CD4-positive, alpha-beta T cell treated with Interleukin-2 at 100 ng/mL for 4 hours (primary cell): ENCODE measurements at places on chromosomes 5 and 9.

DNA sequence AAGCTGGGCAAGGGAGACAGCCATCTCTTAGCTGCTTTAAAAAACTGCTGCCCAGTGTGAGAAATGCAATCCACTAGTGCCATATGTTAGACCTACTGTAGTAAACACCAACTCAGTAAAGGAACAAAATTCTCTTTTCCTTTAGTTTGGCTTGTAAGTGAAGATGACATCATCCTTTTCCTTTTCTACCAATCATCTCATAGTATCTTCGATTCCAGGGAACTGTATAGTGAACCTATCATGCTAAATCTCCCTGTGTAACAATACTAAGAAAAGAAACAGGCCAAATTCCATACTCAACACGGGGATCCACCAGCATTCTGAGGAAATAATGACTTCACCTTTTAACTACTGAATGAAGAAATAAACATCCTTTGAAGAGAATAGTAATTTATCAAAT lies 100.1 kb downstream of the RAPGEF6 start:
- DNase-seq, result no peak

GRCh38 chr9:21779397-21779796 lies 23.0 kb upstream of the MTAP start:
- no peak for DNase-seq

DNA sequence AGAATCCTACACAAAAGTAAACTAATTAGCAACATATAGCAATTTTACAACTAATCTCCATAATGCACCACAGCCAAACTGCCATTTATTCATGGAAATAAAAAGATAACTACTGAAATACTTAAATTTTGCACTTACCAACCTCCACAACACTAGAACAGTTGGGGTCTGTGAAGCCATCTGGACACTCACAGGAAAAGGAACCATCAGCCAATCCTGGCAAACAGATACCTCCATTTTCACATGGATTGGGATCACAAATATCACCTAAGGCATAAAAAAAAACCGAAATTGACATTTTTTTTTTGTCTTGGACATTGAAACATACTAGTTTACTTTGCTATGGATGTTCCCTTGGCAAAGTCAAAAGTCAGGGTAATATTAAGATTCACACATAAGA lies 130.7 kb downstream of the EDIL3 start:
- DNase-seq, result no peak

DNA sequence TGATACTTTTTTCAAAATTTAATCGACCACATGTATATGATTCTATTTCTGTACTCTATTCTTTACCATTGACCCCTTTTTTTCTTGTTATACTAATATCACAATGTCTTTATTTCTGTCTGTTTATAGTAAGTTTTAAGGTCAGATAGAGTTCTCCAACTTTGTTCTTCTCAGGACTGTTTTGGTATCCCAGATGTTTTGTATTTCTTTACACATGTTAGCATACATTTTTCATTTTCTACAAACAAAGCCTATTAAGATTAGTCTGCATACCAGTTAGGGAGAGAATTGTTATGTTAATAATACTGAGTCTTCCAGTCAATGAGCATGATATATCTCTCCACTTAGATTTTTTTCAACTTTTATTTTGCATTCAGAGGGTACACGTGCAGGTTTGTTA lies 8.2 kb upstream of the CAMK4 start:
- DNase-seq, result no peak

- no peak for DNase-seq
These were observed 12.1 kb upstream of the BTNL3 start for GRCh38 chr5:180976518-180976917.

DNA sequence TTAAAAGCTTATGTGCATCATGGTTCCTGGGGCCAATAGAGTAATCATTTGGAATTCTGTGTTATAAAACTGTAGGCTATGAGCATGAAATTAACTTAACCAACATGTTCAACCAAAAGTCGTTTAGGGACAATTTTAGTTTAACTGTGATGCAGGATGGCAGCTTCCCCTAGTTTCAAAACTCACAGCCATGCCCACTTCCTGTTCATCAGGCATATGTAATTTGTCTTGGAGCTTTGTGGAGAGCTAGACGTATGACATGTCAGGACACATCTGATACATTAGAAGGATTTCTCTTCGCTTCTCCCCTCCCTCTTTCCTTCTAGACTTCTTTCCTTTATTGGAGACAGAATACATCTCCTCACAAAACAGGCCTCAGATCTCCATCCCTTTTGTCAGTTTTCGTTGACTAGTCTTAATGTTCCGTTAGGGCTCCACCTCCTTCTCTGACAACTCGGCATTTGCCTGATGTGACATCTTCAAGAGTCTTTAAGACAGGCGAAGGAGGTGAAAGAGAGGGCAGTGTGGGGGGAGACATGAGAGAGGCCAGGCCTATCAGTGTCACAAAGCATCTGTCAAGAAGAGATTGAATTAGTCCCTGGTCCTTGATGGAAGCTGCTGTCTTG lies 176.0 kb downstream of the MSX2 start:
- DNase-seq, result no peak

GRCh38 chr5:133944263-133945185 lies 23.9 kb downstream of the C5orf15 start:
- DNase-seq, result peak; percentile 29

- no peak for DNase-seq
These were observed 26.1 kb downstream of the MAP1B start for GRCh38 chr5:72133212-72133990.

DNA sequence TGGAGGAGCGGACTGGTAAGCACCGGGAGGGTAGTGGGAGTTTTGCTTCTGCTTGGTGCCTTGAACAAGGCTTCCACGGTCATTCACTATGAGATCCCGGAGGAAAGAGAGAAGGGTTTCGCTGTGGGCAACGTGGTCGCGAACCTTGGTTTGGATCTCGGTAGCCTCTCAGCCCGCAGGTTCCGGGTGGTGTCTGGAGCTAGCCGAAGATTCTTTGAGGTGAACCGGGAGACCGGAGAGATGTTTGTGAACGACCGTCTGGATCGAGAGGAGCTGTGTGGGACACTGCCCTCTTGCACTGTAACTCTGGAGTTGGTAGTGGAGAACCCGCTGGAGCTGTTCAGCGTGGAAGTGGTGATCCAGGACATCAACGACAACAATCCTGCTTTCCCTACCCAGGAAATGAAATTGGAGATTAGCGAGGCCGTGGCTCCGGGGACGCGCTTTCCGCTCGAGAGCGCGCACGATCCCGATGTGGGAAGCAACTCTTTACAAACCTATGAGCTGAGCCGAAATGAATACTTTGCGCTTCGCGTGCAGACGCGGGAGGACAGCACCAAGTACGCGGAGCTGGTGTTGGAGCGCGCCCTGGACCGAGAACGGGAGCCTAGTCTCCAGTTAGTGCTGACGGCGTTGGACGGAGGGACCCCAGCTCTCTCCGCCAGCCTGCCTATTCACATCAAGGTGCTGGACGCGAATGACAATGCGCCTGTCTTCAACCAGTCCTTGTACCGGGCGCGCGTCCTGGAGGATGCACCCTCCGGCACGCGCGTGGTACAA lies 556 bp downstream of the PCDHGC3 start:
- DNase-seq, result no peak

GRCh38 chr5:59198365-59198764 lies 615.5 kb downstream of the RAB3C start:
- DNase-seq, result no peak

DNA sequence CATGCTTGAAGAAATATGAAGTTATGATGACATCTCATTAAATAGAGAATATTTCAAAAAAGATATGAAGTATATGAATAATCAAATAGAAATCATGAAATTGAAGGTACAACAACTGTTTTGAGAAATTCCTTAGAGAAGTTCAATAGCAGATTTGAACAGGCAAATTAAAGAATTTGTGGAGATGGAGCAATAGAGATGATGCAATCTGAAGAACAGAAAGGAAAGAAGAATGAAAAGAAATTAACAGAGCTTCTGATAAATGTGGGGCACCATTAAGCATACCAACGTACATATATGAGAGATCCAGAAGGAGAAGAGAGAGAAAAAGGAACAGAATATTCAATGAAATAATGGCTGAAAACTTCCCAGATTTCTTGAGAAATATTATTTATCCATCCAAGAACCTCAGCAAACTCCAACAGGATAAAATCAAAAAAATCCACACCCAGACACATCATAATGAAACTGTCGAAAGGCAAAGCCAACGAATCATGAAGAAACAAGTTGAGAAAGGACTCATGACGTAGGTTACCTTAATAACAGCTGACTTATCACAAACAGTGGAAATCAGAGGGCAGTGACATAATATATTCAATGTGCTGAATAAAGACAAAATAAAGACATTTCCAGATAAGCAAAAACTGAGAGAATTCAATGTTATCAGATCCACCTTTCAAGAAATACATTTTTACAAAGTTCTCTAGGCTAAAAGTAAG lies 297.2 kb upstream of the TARS1 start:
- no peak for DNase-seq

GRCh38 chr5:7930011-7930410 lies 61.1 kb downstream of the MTRR start:
- no peak for DNase-seq

GRCh38 chr9:22008384-22008716 lies 755 bp downstream of the CDKN2B start:
- DNase-seq, result no peak

- DNase-seq, result no peak
These were observed 13.2 kb upstream of the IL12B start for GRCh38 chr5:159343295-159344094.

DNA sequence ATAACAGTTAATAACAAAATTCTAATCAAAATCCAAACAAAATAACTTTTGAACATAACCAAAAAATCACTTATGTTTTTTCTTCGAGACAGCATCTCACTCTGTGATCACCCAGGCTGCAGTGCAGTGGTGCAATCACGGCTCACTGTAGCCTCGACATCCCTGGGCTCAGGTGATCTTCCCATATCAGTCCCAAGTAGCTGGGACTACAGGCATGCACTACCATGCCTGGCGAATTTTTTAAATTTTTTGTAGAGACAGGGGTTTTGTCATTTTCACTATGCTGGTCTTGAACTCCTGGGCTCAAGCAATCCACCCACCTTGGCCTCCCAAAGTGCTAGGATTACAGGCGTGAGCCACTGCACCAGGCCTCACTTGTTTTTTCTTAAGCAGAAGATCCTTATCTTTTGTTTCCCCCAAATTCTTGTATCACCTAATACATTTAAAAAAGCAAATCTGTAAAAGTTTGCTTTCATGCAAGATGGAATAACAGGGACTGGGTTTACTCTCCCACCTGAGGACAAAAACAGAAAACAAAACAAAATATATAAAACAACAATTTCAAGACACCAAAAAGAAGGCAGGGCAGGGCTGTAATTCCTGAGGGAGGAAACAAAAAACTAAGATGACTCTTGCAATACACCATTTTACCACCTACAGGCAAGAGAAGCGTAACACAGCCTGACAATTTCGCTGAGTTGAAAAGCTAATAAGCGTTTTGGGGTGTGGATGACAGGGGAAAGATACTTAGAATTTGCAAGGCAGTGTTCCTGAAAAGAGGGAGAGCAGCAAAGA lies 71.4 kb downstream of the RAPGEF6 start:
- no peak for DNase-seq

DNA sequence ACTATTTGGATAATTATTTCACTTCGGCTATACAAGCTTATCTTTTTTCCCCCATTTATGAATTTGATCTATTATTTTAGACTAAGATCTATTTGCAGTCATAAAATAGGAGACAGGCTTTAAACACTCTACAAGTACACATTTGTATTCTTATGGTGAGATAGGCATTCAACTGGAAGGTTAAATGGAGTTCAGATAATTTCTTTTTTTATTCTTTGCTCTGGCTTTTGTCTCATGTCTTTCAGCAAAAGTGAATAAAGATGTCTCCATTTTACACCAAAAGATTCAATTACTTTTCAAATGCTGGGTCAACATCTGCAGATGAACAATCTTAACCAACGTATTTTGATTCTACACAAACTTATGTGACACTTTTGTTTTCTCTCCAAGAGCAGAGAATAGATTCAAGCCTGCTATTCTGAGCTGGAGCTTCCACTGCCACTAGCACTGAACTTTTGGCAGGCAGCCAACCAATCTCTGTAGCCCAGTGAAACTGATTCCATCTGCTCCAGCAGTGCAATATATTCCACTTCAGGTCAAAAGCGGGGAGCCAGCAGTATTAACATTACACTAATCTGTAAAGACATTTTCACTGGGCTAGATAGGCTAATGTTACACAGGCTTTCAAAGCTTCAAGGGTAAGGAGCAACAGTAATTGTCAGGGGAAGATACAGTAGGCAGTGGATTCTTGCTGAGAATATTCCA lies 452.0 kb upstream of the ZNF608 start:
- no peak for DNase-seq

GRCh38 chr5:16886366-16886736 lies 49.7 kb downstream of the MYO10 start:
- DNase-seq, result no peak

GRCh38 chr5:143476601-143477211 lies 73.2 kb upstream of the NR3C1 start:
- no peak for DNase-seq

DNA sequence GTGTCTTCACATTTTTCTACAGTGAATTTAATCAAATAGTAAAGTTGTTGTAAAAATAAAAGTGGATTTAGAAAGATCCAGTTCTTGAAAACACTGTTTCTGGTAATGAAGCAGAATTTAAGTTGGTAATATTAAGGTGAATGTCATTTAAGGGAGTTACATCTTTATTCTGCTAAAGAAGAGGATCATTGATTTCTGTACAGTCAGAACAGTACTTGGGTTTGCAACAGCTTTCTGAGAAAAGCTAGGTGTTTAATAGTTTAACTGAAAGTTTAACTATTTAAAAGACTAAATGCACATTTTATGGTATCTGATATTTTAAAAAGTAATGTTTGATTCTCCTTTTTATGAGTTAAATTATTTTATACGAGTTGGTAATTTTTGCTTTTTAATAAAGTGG lies 60.4 kb downstream of the MTAP start:
- no peak for DNase-seq

- DNase-seq, result no peak
These were observed 6.1 kb downstream of the SCAI start for GRCh38 chr9:125137200-125137599.

GRCh38 chr5:74056107-74056788 lies 430.3 kb downstream of the ARHGEF28 start:
- DNase-seq, result no peak

- DNase-seq, result no peak
These were observed 119.6 kb downstream of the SEMA6A start for GRCh38 chr5:116455061-116455460.

DNA sequence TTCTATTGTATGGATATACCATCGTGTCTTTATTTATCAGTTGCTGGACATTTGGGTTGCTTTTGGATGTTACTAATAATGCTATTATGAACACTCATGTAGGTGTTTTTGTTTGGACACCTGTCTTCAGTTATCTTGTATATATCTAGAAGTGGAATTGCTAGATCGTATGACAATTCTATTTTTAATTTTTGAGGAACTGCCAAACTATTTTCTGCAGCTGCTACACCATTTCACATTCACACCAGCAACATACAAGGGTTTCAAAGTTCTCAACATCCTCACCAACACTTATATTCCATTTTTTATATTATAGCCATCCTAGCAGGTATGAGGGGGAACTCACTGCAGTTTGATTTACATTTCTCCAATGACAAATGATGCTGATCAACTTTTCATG lies 324.6 kb downstream of the CAAP1 start:
- DNase-seq, result no peak

- DNase-seq, result no peak
These were observed 294.2 kb upstream of the PTGER4 start for GRCh38 chr5:40385544-40385943.

- no peak for DNase-seq
These were observed 36.5 kb downstream of the RGS3 start for GRCh38 chr9:113499876-113500497.
